Activated T-cell treated with anti-CD3 and anti-CD28 coated beads, Interleukin-2, amount 50 U/mL, for 72 hours (primary cell): ENCODE measurements at places on chromosomes 16 and 17. TPM values are rescaled to one million over a fixed set of nuclear protein-coding genes. Genes with fewer than 3 reads are reported as not detected.

Gene CHP2
- total RNA-seq = not detected

Gene ANKFN1
- total RNA-seq = not detected

DNA sequence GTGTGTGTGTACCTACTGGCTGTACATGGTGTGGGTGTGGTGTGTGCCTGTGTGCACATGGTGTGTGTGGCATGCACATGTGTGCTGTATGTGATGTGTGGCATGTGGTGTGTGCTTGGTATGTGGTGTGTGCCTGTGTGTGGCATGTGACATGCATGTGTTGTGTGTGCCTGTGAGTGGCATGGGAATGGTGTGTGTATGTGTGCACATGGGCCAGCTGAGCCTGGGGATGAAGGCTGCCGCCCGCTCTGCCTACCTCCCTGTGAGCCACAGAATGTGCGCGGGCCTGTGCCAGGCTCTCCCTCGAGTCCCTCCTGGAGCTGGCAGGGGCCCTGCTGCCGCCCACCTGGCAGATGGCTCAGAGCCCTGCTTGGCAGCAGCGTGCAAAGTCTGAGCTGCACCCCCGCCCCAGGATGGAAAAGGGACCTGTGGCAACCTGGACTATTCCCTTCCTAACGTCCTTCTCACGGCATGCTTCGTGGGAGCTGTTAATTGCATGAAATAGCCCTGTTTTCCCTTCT lies 9.3 kb downstream of the PRSS27 start:
- no peak for DNase-seq

DNA sequence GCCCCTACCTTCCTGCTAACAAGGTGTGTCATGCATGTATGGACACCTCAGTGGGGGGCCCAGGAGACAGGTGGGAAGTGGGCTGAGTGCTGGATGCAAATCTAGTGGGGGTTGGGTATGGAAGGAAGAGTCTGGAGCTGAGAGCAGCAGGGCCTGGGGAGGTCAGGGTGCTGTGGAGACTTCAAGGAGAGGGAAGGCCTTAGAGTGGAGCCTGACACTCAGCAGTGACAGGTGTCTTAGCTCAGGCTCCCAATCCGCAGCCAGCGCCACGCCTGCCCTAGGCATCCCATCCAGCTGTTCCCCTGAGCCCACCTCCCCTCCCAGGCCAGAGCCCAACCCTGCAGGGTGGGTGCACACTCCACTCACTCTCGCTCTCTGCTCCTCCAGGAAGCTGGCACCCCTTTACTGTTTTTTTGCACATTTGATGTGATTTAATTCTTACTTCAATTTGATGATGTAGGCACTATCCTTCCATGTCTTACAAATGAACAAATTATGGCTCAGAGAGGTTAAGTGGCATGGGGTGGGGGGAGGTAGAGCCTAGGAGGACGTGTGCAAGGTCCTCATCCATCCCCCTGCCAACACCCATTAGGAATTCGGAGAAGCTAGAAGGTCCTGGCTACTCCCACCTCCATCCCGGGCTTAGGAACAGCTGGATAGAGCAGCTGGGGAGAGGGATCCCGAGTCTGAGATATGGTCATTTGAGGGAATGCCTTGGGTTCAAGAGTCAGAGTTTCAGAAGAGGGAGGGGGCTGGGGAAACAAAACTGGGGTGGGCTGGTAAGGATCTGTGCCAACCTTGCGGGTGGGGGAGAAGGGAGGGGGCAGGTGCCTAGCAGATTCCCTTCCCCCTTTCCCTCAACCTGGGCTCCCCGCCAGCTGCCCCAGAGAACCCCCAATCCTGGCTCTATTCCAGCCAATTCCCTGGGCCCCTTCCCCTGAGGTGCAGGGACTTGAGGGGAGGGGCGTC lies 2.1 kb downstream of the FAM171A2 start:
- DNase-seq = no peak
